ENCODE measurements at places on chromosomes 2 and 18. TPM values are rescaled to one million over a fixed set of nuclear protein-coding genes. Genes with fewer than 3 reads are reported as not detected.

Gene EPB41L3
- total RNA-seq = 37.3 TPM

Gene FAM237A
- not detected for total RNA-seq

Gene ACKR3
- 12.9 TPM for total RNA-seq

Gene CENPA
- total RNA-seq = 0.71 TPM

Gene FOXD4L1
- total RNA-seq = 0.34 TPM

Gene TNFAIP6
- total RNA-seq = 10.7 TPM

Gene MYCN
- 0.49 TPM for total RNA-seq

Gene LDLRAD4
- total RNA-seq = 62.4 TPM

Gene ACVR2A
- total RNA-seq = 16.0 TPM

GRCh38 chr2:23589739-23590138 lies 204.8 kb downstream of the KLHL29 start:
- no peak for DNase-seq

DNA sequence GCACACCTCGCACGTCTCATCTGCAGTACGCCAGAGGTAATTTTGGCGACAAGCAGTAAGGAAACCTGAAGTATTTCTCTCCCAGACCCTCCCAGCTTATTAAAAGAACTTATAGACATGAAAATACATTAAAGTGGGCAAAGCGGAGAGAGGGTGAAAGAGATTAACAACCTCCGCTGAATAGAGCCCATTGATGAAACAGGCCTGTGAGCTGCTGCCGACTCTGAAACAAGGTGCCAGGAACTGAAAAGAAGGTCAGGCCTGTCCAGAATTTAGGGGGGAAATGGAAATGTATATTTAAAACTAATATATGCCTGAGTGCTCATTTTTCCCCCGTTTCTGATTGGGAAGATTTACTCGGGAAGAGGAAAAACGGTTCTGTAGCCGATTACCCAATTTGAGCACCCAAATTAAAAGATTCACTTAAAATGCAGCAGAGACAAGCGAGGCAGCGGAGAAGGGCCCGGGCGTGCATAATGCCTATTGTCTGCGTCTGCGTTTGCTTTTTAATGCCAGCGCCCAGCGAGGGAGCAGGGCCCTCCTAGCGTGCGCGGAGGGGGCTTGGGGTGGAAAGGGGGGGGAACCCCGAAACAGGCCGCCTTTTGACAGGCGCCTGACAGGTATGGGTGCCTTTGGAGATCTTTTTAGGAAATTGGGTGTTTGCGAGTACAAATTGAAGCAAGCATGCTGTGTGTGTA lies 316.2 kb downstream of the GBX2 start:
- no peak for DNase-seq

GRCh38 chr2:174593574-174594203 lies 3.9 kb downstream of the WIPF1 start:
- DNase-seq = no peak

DNA sequence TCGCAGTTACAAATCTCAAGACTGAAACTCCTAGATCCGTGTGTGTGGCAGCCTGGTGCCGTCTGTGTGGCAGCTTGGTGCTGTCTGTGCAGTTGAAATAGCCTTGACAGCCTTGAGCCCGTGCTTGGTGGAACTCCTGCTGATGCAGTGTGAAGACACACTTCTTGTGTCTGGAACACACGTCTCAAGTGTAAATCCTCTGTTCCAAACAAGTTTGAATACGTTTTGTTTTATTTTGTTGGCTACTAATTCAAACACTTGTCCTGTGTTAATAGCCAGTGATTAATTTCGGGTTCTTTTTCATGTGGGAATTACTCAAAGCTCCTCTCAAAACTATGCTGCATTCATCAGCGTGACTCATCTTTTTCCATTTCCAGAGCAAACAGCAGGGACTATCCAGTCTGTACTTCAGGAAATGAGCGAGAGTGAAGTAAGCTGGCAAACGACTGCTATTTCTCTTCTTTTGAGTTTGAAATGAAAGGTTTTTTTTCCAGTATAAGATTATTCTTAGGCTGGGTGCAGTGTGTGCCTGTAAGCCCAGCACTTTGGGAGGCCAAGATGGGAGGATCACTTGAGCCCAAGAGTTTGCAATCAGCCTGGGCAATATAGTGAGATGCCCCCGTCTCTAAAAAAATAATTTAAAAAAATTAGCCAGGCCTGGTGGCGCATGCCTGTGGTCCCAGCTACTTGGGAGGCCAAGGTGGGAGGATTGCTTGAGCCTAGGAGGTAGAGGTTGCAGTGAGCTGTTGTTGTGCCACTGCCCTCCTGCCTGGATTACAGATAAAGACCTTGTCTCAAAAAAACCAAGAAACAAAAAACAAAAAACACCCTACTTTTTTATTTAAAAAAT lies 152.9 kb downstream of the SPP2 start:
- DNase-seq = no peak

DNA sequence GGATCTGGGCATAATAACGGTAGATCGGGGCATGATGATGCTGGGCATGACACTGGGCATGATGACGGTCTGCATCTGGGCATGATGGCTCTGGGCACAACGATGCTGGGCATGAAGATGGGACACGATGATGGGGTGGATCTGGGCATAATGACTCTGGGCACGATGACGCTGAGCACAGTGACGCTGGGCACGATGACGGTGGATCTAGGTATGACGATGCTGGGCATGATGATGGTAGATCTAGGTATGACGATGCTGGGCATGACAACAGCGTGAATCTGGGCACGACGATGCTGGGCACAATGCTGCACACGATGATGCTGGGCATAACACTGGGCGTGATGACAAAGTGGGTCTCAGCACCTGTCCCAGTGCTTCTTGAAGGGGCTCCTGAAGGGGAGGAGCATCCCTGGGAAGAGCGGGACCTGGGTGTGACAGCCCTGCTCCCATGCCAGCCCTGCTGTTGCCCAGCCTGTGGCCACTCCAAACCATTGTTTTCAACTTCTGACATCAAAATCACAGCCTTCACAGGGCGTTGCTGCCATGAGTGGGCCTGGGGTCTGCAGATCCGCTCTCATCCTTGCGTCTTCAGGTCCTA lies 30.4 kb upstream of the ALLC start:
- no peak for DNase-seq

- DNase-seq = no peak
Observed at GRCh38 chr2:190121971-190122370, 59.4 kb upstream of the MSTN start.

DNA sequence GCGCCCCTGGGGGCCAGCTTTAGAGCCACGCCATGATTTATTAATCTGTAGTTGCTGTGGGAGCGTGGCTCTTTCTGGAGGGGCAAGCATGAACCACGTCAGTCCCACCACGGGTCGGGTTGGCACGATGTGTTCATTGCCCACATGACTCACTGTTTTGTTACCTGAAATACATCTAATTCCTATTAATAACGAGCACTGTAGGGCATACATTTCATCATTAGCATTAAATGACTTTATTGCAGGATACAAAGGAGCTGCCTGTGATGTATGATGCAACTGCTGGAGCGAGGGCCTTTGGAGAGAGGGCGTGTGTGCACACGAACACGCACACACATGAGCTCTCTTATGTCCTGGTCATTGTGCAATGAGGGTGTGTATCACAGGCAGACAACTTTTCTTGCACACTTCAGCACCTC lies 127.0 kb downstream of the INHBB start:
- no peak for DNase-seq

- DNase-seq = no peak
Observed at GRCh38 chr2:102489646-102490045, 16.6 kb downstream of the SLC9A4 start.

GRCh38 chr2:40204268-40204667 lies 247.6 kb downstream of the SLC8A1 start:
- DNase-seq = peak; percentile 10

GRCh38 chr2:199738727-199739412 lies 112.1 kb downstream of the FTCDNL1 start:
- DNase-seq = peak; percentile 97

- no peak for DNase-seq
Observed at GRCh38 chr2:140199312-140199711, 1419.1 kb upstream of the NXPH2 start.

GRCh38 chr2:236047176-236047575 lies 121.0 kb downstream of the GBX2 start:
- DNase-seq = no peak

- DNase-seq = peak; percentile 68
Observed at GRCh38 chr2:75608684-75609333, 37.8 kb upstream of the MRPL19 start.

GRCh38 chr2:109527079-109527478 lies 86.7 kb downstream of the SEPTIN10 start:
- no peak for DNase-seq

GRCh38 chr2:53170466-53170865 lies 597.1 kb upstream of the CHAC2 start:
- no peak for DNase-seq

- DNase-seq = no peak
Observed at GRCh38 chr18:35934891-35935290, 37.6 kb upstream of the RMP24 start.

GRCh38 chr2:120869730-120870466 lies 134.2 kb downstream of the GLI2 start:
- no peak for DNase-seq

DNA sequence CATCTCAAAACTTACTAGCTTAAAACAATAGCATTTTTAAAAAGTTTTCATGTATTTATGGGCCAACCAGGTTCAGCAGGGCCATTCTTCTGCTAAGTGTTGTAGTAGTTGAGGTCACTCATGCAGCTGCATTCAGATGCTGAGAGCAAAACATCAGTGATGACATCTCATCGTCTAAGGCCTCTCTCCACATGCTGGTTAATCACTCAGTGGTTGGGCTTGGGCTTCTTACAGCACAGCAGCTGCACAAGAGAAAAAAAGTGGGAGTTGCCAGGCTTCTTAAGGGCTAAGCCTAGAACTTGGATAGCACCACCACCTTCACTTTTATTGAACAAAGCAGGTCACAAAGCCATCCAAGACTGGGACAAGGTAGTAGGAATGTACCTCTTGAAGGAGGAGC lies 190.3 kb downstream of the IRS1 start:
- peak; percentile 46 for DNase-seq

DNA sequence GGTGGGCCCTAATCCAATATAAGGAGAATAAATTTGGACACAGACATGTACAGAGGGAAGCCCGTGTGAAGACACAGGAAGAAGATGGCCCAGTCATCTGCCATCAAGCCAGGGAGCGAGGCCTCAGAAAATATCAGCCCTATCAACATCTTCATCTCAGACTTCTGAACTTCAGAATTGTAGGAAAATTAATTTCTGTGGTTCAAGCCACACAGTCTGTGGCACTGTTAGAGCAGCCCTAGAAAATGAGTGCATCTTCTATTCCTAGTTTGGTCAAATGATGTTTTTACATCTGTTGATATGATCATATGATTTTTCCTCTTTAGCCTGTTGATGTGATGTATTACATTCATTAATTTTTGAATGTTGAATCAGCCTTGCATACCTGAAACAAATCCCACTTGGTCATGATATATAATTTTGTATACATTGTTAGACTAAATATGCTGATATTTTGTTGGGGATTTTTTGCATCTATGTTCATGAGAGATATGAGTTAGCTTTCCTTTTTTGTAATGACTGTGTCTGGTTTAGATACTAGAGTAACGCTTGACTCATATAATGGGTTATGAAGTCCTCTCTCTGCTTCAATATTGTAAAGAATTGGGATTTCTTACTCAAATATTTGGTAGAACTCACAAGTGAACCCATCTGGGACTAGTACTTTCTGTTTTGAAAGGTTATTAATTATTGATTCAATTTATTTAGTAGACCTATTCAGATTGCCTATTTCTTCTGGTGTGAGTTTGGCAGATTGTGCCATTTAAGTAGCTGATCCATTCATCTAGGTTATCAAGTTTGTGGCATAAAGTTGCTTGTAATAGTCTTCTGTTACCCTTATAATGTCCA lies 451.4 kb downstream of the EIPR1 start:
- no peak for DNase-seq

DNA sequence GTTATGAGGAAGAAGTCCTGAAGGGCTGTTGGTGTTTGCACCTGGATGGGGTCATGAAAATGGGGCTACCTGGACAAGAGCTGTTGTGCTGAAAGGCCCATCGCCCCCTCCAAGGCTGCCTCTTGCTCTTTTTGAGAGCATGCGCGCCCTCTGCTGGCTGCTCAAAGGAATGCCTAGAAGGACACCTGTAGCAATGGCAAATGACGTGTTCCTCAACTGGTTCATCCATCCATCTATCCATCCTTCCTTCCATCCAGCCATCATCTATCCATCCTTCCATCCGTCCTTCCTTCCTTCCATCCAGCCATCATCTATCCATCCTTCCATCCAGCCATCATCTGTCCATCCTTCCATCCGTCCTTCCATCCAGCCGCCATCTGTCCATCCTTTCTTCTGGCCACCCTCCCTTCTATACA lies 17.2 kb upstream of the RPL31 start:
- peak; percentile 74 for DNase-seq

GRCh38 chr2:199833525-199833924 lies 17.5 kb downstream of the FTCDNL1 start:
- peak; percentile 34 for DNase-seq

- peak; percentile 25 for DNase-seq
Observed at GRCh38 chr18:60157810-60158209, 214.8 kb downstream of the MC4R start.

GRCh38 chr18:11159844-11160243 lies 10.5 kb upstream of the PIEZO2 start:
- DNase-seq = no peak

Measured in lung (tissue), 17 donors.